ENCODE measurements at places on chromosomes 5 and 9.

DNA sequence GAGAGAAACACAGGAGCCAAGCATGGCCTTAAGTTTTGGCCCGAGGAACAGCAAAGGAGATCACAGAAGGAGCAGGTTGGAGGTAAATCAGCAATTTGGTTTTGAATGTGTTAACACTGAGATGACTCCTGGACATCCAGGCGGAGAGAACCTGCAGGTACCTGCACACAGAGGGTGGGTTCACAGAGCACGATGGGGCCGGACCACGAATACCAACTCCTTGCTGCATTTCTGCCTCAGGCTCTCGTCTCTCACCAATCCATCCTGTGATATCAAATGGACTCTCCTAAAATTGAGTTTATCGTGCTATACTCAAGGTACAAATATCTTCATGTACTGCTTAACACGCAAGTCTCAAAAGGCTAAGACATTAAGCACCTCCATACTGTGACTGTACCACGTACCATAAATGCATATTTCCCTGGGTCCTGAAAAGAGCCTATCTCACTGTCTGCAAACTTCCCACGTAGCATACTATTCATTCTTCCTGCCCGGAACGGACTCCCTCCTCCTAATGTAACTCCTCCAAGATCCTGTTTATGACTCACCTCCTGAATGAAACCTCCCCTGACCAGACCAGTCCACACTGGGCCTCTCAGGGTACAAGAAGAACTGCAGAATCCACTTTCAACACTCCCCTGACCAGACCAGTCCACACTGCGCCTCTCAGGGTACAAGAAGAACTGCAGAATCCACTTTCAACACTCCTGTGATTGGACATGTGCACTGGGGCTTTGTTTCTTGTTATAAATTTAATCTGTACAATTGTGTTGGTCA lies 380.8 kb upstream of the RFX3 start:
- DNase-seq, result no peak

DNA sequence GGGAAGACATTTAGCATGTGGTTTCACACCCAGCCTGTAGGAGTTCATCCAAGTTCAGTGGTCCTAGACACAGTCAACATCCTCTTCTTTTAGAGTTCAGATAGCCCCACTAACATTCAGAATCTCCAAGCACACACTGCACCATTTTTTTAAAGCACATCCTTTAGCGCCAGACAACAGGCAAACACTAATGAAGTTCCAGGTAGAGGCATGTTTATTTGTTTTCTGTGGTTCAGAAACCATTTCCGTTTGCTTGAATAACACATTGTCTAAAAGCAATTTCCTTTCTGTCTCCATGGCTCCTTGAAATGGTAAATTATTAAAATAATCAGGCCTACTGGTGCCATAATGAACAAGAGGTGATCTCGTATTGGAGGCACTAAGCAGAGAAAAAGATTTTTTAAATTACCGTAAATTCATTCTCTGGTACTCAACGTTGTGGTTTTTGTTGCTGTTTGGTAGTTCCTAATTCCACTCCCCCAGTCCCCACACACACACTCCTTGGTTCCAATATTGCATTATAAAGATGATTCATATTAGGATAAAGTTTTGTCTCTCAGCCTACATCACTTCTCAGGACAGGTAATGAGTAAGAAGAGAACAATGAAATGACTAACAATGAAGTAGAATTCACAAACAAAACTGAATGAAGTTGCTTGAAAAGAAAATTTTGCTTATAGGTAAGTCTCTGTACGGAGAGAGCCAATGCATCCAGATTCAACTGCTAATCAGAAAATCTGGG lies 153.1 kb downstream of the PCSK1 start:
- no peak for DNase-seq

DNA sequence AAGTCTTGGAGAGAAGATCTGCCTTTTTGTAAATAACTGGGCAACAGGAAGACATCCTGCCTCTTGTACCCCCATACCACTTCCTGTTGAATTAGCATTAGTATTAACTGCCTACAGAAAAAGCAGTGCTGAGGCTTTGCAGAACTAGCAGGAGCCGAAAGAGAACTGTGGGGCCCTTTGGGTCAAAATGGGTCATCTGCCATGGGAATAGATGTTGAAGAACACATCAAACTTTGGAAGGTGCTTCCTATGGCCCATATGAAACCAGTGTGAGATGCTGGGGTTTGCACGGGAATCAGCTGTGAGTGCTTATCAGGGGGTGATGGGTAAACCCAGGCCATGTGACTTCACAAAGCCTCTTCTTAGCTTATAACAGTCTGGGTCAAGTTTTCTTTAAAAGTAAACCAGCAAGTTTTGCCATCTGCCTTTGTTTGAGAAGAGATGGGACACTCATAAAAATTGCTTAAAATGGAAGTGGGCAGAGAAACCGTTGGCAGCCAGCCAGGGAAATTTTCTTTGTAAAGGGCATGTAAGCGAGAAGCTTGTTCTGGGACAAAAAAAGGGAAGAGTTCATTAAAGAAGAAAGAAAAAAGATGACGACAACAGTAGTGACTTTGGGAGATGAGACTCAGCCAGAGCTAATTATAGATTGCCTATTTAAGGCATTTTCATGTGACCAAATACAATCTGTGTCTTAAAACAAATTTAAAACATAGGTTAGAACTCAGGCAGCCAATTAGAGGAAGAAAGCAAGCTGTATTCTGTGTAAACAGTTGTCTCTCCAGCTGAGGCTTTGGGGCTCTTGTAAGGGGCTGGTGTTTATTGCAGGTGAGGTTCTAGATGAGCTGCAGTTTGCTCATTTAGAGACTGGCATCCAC lies 4.4 kb downstream of the SLC25A25 start:
- DNase-seq, result peak; percentile 59

DNA sequence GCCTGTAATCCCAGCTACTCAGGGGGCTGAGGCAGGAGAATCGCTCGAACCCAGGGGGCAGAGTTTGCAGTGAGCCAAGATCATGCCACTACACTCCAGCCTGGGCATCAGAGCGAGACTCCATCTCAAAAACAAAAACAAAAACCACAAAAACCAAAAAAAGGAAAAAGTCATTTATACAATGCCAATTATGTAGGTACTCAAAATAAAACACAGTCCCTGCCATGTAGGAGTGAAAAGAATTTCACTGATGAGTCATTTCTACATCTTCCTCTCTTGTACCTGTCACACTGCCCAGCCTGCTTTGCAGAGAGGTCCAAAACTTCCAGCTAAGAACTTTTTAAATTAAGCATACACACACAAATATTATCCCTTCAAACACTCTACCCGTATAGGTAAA lies 215.8 kb downstream of the EPB41L4A start:
- no peak for DNase-seq

- no peak for DNase-seq
These were observed 1.2 kb downstream of the INVS start for GRCh38 chr9:100100146-100100667.

DNA sequence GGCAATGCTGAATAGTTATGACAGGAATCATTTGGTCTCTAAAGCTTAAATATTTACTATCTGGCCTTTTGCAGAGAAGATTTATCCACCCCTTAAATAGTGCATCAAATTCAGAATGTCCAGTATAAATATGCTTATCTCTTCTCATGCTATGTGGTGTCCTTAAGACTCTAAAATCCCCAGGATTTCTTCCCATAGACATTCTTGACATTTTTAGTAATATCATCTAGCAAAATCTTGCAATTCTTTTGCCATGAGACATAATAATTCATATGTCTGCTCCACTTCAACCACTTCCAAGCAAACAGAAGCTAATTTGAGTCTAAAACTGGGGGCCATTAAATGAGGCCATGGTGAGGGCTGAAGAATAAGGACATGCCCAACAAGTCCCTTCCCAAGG lies 1923.4 kb upstream of the CDH9 start:
- DNase-seq, result no peak

DNA sequence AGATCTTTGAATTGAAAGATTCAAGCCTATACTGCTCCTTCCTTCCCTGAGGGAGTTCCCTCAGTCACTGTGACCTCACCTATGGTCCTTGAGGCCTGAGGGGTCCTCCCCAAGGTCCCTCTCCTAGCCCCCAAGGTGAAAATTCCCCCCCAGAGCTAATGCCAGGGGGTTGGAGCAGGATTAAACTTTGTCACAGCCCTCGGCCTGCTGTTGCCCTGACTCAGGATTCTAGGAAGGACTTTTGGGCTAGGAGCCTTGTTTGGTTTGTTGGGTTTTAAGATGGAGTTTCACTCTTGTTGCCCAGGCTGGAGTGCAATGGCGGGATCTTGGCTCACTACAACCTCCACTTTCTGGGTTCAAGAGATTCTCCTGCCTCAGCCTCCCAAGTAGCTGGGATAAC lies 123.2 kb downstream of the C5orf15 start:
- no peak for DNase-seq

DNA sequence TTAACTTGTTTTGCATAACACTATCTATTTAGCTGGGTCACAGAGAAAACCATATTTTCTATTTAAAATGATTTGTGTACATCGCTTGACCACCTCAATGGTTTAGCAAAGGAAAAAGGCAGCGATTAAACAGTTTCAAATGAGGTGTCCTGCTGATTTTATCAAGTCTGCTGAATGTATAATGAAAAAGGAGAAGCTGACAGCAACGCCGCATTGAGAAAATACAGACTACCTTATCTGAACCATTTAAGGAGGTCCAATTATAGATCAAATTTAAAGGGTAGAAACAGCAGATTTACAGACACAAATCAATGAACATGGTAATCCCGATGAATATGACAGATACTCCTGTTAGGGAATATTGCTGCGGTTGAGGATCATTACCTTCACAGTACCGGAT lies 29.6 kb downstream of the PSMB7 start:
- no peak for DNase-seq

DNA sequence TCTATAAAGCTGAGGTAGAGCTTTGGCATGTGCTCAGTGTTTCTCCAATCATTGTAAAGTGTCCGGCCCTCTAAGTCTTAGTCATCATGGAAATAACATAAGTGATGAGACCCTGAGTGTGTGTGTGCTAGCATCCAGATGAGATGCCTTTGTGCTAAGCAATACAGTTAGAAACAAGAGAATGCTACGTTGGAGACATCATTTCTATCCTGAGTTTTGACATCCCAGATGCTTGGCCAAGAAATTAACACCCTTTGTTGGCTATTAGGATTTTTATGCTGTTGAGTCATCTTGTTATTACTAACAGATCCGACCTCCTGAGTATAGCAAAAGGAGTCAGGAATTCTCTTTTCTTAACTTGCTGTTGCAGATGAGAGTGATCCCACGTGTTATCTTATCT lies 508.0 kb downstream of the GADD45G start:
- DNase-seq, result no peak

GRCh38 chr5:180069589-180070247 lies 1.8 kb downstream of the RNF130 start:
- DNase-seq, result peak; percentile 37

DNA sequence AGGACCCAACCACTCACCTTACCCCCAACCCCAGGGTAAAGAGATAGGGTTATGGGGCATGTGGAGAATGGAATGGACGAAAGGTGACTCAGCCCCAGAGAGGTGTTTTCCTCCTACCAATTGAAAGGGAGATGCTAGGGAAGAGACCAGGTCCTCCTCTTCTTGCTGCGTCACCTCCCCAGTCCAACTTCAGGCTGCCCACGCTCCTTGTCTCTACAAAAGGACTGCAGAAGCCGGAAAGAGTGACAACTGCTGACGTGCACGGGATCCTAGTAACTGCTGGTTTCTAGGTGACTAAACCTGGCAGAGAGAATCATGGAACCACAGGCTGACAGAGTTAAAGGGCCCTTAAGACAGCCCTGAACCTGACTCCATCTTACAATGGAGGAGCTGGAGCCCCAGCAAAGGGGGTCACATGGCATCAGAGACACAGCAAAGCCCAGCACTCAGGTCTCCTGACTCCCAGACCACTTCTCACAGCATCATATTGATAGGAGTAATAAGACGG lies 2.2 kb downstream of the GPX3 start:
- DNase-seq, result no peak

DNA sequence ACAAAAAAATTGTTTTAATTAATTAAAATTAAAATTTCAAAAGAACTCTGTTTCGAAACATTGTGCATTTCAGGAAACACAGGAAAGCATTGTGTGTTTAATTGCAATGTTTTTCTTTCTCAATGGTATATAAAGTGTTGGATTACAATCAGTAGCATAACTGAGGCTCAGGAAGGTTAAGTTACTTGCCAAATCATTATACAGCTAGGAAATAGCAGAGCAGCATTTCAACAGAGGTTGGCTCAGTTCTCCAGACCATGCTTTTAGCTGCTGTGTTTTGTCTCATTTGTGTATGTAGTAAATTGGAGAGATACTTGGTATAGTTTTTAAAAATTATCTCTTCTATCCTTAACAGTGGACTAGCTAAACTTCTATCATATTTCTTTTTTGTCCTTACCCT lies 30.0 kb upstream of the CAMLG start:
- DNase-seq, result no peak

DNA sequence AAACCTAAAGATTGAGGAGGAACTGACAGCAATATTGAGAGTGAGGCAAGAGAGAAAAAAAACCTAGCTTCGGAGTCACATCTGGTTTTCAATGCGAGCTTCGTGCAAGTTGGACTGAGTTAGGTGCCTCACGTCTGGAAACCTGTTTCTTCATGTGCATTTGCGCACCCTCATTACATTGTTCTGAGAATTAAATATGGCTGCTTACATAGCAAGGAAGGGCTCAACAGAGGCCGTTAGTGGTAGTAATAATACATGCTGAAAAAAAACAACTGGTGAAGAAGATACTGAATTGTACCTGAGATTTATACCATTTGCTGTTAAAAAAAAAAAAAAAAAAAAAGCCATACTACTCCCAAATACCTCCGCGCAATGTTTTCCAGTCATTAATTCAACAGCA lies 18.6 kb downstream of the DNAJA1 start:
- DNase-seq, result no peak

Data from right kidney (tissue), 9 donors.